Suppressor macrophage treated with lipopolysaccharide for 1 hour (primary cell): ENCODE measurements at places on chromosomes 13 and 19.

DNA sequence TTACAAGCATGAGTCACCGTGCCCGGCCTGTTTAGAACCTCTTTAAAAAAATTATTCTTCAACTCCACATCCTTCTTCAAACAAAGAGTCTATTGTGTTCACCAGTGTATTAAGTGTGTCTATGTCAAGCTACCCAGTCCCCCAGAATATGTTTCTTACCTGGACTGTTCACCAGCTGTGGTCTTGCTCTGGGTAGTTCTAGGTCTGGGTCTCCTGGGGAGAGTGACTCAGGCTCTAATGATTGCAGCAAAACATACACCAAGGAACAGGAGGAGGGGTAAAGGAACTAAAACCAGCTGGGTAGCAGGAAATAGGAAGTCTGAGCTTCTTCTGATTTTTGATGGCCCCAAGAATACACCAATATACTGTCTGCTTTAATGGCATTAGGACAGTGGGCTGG lies at the start of gene FPR1:
FPR1 (minus strand) TSS at position 224 of the 400 bp plus-strand sequence. CDS start 4,884 bp downstream, outside the sequence.
- DNase-seq = peak; percentile 83

DNA sequence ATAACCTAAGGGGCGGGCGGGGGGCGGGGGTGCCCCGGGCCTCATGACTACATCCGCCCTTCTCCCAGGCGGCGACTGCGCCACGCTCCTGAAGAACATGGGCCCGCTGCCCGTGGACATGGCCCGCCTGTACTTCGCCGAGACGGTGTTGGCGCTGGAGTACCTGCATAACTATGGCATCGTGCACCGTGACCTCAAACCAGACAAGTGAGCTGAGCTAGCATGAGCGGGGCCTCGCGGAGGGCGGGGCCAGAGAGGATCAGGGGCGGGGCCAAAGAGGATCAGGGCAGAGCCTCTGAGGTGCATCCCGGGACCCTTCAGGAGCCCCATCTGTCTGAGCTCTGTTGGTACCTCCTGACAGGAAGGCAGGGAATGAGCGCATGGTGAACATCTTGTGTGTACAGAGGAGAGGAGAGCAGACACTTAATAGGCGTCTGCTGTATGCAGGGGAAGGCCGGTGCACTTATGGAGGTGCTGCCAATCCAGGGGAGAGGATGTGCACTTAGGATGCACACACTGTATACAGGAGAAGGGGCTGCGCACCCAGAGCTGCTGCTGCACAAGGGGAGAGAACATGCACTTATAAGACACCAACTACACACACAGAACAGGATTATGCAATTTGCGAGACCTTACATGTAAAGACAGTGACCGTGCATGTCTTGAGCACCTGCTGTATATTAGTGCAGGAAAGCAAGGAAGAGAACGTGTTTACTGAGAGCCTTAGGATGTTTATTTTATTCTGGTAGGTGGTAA lies 20.9 kb upstream of the PIK3R2 start:
- DNase-seq = no peak

GRCh38 chr19:19062454-19063182 lies 1.2 kb upstream of the SLC25A42 start:
- no peak for DNase-seq

- no peak for DNase-seq
Measured at GRCh38 chr19:50793558-50794065, 3.4 kb downstream of the ACP4 start.

- DNase-seq = no peak
Measured at GRCh38 chr13:57982782-57983181, 351.2 kb downstream of the PCDH17 start.

- no peak for DNase-seq
Measured at GRCh38 chr13:45544520-45544919, 71.0 kb downstream of the ERICH6B start.

DNA sequence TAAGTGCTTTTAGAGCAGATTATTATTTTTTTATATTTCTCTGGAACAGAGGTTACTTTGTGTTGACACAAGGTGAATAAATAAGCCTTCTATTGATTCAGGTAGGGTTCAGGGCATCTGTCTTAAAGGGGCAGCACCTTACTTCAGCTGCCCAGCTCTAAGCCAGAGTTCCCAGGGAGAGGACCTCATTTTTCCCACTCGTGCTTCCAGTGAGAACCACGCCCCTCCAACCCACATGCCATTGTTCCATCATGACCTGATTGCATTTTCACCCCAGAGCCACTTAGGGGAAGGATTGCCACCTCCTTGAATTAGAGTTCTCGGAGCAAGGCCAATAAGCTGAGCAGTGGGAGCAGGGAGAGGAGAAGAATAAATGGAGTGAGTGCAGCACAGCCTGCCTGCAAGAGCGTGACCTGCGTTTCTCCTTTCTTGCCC lies 104.3 kb upstream of the FRY start:
- DNase-seq = no peak

DNA sequence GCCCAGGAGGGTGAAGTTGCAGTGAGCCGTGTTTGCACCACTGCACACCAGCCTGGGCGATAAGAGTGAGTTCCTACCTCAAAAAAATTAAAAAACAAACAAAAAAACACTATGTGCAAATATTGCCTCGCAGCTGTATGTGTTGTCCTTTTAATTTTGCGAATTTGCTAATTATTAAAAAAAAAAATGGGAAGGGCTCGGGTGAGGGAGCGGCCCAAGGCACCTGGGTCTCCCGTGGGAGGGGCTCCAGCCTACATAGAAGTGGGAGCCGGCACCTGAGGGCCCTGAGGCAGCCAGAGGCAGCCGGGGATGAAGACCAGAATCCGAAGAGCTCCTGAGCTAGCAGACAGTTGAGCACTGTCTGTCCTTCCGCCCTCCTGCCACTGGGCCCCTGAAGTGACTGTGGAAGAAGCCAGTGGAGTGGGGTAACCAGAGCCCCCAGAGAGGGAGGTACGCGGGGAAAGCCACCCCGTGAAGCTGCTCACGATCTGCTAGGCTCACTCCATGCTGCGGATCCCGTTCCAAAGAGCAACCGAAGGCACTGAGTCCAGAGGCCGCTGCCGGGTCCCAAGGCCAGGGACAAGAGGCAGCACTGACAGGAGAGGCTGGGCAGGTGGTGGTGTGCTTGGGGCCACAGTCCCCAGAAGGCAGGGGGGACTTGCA lies 6.5 kb downstream of the IZUMO4 start:
- no peak for DNase-seq

DNA sequence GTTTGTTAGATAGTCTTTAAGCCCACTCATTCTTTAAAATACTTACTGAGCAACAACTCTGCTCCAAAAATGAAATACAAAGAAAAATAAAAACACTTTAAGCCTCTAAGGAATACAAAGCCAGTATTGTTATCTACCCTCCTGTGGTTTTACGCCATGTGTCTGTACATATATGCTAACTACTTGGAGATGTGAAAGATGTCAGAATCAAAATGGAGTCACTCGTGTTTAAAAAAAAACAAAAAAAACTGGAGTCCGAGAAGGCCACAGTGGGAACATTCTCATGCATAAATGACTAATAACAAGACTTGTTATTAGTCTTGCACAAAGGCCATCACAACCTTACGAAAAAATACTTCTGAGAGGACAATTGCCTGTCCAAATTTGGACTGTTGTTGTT lies 393.1 kb downstream of the TBC1D4 start:
- DNase-seq = no peak

DNA sequence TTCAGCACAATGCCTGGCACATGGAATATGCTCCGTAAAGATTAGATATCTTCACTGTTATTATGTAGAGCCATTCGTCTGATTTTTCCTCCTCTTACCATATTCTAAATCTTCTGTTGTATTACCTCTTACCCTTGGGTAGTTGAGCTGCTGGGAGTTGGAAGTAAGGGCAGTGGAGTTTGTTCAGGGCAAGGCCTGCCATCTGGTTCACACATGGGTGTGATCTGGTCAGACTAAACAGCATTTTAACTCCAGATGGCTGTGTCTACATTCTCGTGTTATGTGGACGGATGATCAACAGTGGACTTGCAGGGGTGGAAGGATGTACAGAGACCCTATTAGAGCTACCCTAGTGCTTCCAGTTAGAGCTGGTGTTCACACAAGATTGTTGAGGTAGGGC lies 164.9 kb downstream of the ZIC5 start:
- no peak for DNase-seq

GRCh38 chr19:30173593-30174356 lies 198.4 kb upstream of the ZNF536 start:
- no peak for DNase-seq

DNA sequence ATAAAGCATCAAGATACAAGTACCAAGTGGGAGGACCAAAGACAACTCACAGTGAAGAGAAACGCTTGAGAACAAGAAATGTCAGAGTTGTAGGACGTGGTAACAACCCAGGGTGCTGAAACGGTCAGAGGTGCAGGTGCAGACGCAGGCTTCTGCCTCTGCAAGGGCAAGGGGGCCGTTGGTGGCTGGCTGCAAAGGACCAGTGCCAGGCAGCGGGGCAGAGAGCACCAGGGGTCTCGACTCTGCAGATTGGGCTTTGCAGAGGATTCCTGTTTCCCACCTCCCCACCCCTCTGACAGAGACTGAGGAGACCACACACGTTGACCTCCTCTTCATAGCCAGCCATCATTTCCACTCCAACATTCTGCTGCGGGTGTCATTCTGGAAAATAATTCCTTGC lies 38.3 kb downstream of the RAB20 start:
- DNase-seq = no peak

GRCh38 chr13:21016487-21016886 lies 44.9 kb downstream of the LATS2 start:
- no peak for DNase-seq

DNA sequence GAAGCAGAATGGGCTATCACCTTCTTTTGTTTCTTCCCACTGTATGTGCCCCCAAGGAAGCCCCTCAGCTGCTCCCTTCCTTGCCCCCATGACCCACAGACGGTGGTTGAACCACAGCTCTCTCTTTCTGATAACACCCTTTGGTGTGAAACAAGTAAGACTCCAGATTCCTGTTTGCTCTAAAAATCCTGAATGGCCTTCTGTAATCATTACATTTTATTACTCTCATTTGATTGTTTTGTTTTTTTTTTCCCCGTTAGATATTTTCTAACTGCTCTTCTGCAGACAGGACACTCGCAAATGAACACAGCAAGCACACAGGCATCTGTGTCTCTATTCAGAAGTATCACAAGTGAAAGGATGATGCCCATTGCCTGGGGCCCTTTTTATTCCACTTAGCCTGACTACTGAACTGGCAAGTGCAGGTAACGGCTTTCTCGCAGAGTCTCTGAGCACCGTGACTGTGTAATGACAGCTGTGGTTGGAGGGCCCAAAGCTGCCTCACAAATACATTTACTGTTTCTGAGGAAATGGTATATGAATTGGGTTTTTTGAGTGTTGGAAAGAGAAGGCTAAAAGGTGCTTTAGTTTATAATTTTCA lies 59.3 kb downstream of the OXGR1 start:
- DNase-seq = no peak

DNA sequence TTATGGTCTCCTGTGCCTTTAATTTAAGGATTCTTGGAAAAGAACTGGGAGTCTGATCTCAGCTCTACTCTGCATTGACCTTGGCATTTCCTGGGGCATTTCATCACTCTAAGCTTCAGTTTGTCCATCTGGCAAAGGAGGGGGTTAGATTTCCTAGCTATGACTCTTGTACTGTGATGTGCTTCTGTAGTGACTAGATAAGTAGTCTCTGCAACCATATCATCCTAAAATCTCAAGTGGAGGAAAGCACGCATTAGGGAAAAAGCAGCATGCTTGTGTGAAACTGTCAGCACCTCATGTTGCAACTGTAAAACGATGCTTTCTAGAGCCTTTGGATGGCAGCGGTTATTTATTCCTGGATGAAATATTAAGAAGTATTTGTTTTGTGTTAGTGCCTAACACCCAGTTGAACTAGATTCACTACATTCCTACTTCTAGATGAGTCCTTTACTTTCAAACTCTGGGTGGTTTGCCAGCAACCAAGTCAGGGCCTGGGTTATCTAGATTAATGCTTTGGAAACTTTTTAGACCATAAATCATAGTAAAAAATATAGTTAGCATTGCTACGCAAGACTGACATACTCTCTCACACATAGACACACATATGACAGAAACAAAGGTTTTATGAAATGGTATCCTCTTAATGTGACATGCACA lies 6.8 kb downstream of the WDFY2 start:
- peak; percentile 56 for DNase-seq

DNA sequence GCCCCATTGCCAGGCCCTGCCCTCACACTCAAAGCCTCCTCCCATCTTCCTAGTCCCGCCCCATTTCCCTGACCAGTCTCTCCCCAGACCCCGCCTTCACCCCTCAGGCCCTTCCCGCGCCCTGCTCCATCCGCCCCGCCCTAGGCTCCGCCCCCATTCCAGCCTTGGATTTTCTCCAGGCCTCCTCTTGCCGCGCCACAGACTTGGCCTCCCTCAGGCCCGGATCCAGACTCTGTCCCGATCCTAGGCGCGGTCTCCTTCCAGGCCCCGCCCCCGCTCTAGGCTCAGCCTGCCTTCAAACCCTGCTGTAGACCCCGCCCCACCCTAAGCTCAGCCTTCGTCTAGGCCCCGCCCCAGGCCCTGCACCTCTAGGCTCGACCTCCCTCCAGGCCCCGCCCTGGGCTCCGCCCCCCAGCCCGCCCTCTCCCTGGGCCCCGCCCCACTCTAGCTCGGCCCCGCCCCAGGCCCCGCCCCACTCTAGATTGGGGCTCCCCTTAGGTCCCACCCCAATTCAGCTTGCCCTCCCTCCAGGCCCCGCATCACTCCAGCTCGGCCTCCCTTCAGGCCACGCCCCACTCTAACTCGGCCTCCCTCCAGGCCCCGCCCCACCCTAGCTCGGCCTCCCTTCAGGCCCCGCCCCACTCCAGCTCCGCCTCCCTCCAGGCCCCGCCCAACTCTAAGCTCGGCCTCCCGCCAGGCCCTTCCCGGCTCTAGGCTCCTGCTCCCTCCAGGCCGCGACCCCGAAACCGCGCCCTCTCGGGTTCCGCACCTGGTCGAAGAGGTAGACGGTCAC lies 18.5 kb downstream of the LMTK3 start:
- peak; percentile 96 for DNase-seq

GRCh38 chr19:44905437-44906160 lies at the start of gene APOE:
Gene APOE (plus strand): TSS chr19:44905796. CDS start chr19:44906625, 829 bp downstream.
- peak; percentile 46 for DNase-seq

- no peak for DNase-seq
Measured at GRCh38 chr19:47096100-47096704, 17.4 kb downstream of the ZC3H4 start.

DNA sequence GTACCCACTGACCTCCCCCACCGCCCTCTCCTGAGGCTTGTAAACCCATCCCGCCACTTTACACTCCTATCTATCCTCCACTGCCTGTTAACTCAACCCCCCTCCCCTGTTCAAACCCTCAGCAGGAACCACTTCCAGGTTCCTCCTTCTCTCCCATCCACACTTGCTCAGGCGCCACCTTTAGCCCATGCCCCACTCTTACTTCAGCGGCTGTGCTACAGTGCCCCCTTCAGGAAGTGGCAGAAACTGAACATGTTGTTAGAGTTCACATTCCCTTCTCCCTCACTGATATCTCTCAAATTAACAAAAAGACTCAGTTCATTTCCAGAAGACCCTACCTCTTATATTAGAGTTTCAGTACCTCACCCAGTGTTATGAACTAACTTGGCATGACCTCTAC lies 49.4 kb downstream of the ZNF91 start:
- DNase-seq = no peak

GRCh38 chr13:101397742-101398141 lies 18.6 kb downstream of the NALCN start:
- DNase-seq = no peak

- no peak for DNase-seq
Measured at GRCh38 chr19:15072930-15073647, 8.9 kb upstream of the OR1I1 start.

- no peak for DNase-seq
Measured at GRCh38 chr13:70964874-70965273, 856.6 kb upstream of the KLHL1 start.

GRCh38 chr13:21738630-21739029 lies 67.8 kb downstream of the FGF9 start:
- DNase-seq = no peak

GRCh38 chr13:100566543-100566942 lies 22.0 kb downstream of the GGACT start:
- DNase-seq = no peak

GRCh38 chr13:83452292-83452950 lies 429.9 kb downstream of the SLITRK1 start:
- DNase-seq = no peak
